ENCODE measurements at places on chromosomes 7 and 10. TPM values are rescaled to one million over a fixed set of nuclear protein-coding genes. Genes with fewer than 3 reads are reported as not detected.

The MBL2 gene
- not detected for total RNA-seq

The NUDT5 gene
- total RNA-seq, result 8.6 TPM

The SLC26A4 gene
- total RNA-seq, result 0.41 TPM

- peaks cover 81% of the 10 kb centered on the region for H3K36me3 ChIP-seq
- H3K4me1 ChIP-seq, result no peaks in the 10 kb centered on the region
- H3K27ac ChIP-seq, result no peak overlapping the region
- H3K4me3 ChIP-seq, result no peak overlapping the region
These were observed 124.9 kb downstream of the DLG5 start for GRCh38 chr10:77801474-77802161.

GRCh38 chr7:43092819-43093218 lies 19.6 kb upstream of the HECW1 start:
- no peak for DNase-seq
- peaks cover 5% of the 10 kb centered on the region for H3K27me3 ChIP-seq
- H3K27ac ChIP-seq, result no peak overlapping the region

The OR13A1 gene
- total RNA-seq, result not detected

GRCh38 chr10:88949051-88949450 lies 3.5 kb downstream of the ACTA2 start:
- H3K36me3 ChIP-seq, result peaks cover 9% of the 10 kb centered on the region
- H3K4me3 ChIP-seq, result peak overlapping the region; percentile 51
- H3K27me3 ChIP-seq, result no peaks in the 10 kb centered on the region
- peaks cover 33% of the 10 kb centered on the region for H3K4me1 ChIP-seq
- H3K27ac ChIP-seq, result peak overlapping the region; percentile 79

The GALNT17 gene
- 95.3 TPM for total RNA-seq

GRCh38 chr10:484441-484924 lies 205.0 kb downstream of the DIP2C start:
- peak overlapping the region; percentile 62 for H3K27ac ChIP-seq
- no peak for DNase-seq
- H3K36me3 ChIP-seq, result no peaks in the 10 kb centered on the region
- peaks cover 47% of the 10 kb centered on the region for H3K4me1 ChIP-seq

- H3K27me3 ChIP-seq, result peaks cover 3% of the 10 kb centered on the region
- H3K36me3 ChIP-seq, result no peaks in the 10 kb centered on the region
- H3K4me1 ChIP-seq, result peaks cover 13% of the 10 kb centered on the region
- DNase-seq, result no peak
- no peak overlapping the region for H3K4me3 ChIP-seq
These were observed 239.9 kb upstream of the ZMIZ1 start for GRCh38 chr10:78828647-78829539.

GRCh38 chr10:98673171-98673782 lies 226.5 kb upstream of the HPS1 start:
- H3K4me3 ChIP-seq, result no peak overlapping the region
- H3K27ac ChIP-seq, result no peak overlapping the region
- peaks cover 9% of the 10 kb centered on the region for H3K27me3 ChIP-seq
- H3K4me1 ChIP-seq, result no peaks in the 10 kb centered on the region

Measured in left ventricle myocardium inferior (tissue), 1 donor.